ENCODE measurements at places on chromosomes 3 and 15.

- no peak for DNase-seq
These were observed 4.4 kb downstream of the MTMR14 start for GRCh38 chr3:9653565-9654248.

DNA sequence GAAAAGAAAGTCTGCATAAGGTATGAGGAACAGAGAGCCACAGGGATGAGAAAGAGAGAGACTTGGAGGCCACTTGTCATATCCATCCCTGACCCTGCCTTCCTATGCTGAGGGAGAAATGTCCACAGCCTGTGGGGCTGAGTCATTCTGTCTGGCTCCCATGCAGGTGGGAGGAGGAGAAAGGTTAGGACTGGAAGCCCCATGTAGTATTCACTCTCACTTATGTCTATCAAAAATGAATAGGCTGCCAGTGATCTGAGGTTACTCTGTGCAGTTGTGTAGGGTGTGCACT lies 71.3 kb downstream of the RAB11A start:
- no peak for DNase-seq

DNA sequence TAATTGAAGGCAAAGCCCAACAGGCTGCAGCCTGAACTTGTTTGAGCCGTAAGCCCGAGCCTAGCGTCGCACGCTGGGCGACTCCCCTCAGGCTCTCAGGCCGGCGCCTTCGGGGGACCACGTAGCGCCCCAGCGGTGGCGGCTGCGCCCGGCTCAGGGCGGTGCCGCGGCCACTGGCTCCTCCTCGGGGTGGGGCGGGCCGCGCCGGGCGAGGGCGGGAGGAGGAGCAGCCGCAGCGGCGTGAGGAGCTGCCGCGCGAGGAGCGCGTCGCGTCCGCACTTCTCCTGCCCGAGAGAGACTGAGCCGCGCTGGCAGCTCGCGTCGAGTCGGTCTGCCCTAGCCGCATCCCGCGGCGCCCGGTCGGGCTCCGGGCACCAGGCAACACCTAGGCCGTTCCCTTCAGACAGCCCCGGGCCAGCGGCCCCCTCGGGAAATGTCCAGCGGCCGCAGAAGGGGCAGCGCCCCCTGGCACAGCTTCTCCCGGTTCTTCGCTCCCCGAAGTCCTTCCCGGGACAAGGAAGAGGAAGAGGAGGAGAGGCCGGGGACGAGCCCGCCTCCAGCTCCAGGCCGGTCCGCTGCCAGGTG lies at the start of gene CRYBG3:
Gene CRYBG3, plus strand, starts transcription at position 238 of the 585 bp plus-strand sequence. Its CDS starts 196 bp downstream, at position 434.
- DNase-seq: peak; percentile 43

DNA sequence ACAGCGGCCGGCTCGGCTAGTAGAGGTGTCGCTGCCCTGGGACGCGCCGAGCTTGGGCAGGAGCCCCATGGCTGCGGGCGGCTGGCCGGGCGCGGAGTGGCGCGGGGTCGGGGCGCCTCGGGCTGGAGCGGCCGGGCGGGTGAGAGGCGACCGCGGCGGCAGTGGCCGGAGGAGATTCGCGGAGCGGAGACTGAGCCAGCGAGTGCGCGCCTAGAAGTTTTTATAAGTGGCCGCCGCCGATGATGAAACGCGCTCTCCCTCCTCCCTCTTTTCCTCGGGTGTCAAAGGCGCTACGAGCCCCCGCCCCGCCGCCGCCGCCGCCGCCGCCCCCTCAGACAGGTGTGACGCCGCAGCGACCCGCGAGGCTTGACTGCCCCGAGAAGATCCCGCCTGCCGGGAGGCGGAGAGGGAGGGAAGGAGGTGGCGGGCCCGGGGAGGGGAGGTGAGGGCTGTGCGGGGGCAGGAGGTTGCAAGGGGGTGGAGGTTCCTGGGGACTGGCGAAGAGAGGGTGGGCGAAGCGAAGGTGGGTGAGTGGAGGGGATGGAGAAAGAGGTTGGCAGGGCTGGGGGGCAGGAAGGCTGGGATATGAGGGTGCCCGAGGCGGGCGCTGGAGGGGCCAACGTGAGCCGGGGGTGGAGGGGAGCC lies at the start of gene SLCO2A1:
Gene SLCO2A1, minus strand, starts transcription at position 192 of the 645 bp plus-strand sequence. Its CDS starts 123 bp downstream, at position 69.
- no peak for DNase-seq
